Gastrocnemius medialis (tissue), 4 donors: ENCODE measurements at places on chromosomes 16 and 17. TPM values are rescaled to one million over a fixed set of nuclear protein-coding genes. Genes with fewer than 3 reads are reported as not detected.
A peak's percentile ranks its signal among the peaks of the same experiment; 100 is the strongest.

Gene ACSM5
- 30.5 TPM for total RNA-seq

Gene ZNF750
- total RNA-seq: 2.5 TPM

Gene SLC47A2
- total RNA-seq: not detected

Gene ARL5C
- 0.22 TPM for total RNA-seq

DNA sequence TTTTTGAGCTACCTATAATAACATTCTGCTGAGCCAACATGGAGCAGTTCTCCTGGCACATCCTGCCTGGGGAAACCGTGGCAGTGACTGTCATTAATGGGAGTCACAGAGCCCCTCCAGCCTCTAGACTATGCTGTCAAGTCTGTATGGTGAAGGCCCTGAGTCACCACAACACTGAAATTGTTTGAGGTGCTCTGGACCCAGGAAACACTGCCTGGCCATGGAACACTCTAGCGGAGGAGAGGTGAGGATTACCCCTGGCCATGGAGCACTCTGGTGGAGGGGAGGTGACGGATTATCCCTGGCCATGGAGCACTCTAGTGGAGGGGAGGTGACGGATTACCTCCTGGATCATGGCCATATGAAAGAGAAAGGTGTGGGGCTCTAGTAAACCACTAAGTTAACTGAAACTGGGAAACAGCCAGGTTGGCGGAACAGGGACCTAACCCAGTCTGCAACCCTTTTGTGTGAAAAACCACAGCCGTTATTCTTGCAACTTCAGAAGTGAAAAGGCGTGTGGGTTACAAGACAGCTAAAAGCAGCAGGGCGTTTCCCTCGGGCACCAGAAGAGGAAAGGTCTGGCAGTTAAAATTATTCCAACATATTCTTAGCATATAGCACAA is 156.7 kb downstream of the KCNJ12 start:
- DNase-seq: no peak

- DNase-seq: no peak
Observed at GRCh38 chr16:66275775-66276428, 90.6 kb upstream of the CDH5 start.

DNA sequence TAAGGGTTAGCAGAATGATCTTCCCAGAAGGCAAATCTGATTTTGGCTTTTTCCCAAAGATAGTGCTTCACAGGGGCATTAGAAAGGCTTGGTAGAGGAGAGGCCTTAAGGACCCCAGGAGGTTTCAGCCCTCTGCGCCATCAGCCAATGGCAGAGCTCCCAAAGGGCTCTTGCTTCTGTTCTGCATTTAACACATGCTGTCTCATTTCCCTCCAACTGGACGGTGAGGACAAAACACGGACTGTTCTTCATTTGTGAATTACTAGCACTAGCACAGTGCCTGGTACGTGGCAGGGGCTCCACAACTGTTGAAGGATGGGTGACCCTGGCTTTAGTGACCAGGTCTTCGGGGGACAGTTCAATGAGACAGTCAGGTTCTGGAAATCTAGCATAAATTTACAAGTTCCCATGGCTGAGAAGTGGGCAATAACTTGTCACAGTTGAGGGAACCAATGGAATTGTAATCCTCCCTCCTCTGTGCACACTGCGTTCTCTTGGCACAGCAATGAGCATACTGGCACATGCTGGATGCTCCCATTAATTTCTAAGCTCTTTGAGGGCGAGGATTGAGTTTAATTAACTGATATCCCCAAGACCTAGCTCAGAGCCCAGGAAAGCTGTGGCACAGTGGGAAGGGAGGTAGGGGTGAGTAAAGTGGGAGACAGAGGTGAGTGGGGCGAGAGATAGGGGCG is 45.4 kb downstream of the COG7 start:
- no peak for DNase-seq

- DNase-seq: no peak
Observed at GRCh38 chr16:12317121-12317810, 340.7 kb downstream of the SNX29 start.

GRCh38 chr16:31572821-31573220 is 45.1 kb downstream of the AHSP start:
- no peak for DNase-seq

GRCh38 chr16:28898266-28898665 is 20.0 kb downstream of the ATP2A1 start:
- DNase-seq: no peak

GRCh38 chr17:28700830-28701492 is 10.7 kb downstream of the PROCA1 start:
- no peak for DNase-seq

- DNase-seq: no peak
Observed at GRCh38 chr17:29115961-29116803, 64.0 kb downstream of the MYO18A start.

DNA sequence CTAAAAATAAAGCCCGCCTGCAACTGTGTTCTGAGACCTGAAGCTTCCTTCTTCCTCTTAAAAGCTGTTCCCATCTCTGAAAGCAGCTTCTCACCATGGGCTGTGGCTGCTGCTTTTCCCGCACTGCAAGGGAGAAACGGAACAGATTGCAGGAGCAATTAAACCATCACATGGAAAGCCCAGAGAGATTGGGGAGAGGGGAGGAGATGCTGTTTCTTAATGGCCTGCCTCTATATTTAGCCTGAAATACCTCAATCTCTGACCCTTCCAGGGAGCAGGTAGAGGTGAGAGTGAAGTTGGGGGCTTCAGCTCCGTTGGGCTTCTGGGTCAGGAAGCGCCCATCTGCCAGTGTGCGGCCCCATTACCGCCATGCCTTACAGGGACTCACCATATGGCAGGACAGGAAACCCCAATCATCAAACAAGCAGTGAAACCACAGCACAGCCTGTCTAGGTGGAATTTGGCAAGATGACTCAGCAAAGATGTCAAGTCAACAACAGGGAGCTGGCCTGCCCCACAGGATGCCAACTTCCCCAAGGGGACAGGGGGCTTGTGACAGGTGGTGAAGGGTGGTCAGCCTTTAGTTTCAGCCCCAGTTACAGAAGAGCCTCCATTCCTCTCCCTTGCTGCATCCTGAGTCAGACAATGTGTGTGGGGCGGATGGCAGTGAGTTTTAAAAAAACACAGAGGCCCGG is 286.6 kb upstream of the CCL2 start:
- DNase-seq: no peak

GRCh38 chr16:4617880-4618279 is 3.2 kb upstream of the UBALD1 start:
- DNase-seq: no peak

DNA sequence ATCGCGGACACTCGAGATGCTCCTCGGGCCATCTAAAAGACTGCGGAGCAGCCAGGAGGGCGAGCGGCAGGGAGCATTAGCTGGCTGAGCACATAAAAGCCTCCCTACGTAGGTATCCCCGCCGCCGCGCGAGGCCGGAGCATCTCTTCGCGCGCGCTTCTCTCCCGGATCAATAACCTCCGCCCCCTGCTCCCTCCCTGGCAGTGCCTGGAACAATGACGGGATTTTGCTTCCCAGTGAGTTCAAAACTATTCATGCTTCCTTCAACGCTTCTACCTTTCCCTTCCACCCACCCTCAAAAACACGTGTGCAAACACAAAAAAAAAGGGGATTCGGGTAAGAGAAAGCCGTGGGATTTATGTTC is 984 bp downstream of the CENPV start:
- DNase-seq: no peak

- DNase-seq: no peak
Observed at GRCh38 chr17:880443-881269, 98.5 kb downstream of the MRM3 start.

GRCh38 chr16:29675811-29676643 is 3.0 kb upstream of the QPRT start:
- no peak for DNase-seq

DNA sequence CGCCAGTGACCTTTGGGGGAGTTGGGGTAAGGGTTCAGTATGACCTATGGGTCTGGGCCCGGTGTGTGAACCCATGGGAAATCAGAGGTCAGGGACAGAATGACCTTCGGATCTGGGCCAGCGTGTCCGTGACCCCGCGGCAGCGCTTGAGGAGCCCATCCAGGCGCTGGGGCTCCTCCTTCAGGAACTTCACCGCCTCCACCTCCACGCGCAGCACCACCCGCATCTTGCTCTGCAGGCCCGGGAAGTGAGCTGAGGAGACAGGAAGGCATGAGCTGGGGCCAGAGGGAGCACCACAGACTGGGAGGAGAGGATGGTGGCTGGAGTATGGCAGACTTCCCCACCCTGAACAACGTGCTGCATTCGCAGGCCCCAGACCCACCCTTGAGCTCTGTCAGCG is 53.4 kb downstream of the SRCIN1 start:
- no peak for DNase-seq

DNA sequence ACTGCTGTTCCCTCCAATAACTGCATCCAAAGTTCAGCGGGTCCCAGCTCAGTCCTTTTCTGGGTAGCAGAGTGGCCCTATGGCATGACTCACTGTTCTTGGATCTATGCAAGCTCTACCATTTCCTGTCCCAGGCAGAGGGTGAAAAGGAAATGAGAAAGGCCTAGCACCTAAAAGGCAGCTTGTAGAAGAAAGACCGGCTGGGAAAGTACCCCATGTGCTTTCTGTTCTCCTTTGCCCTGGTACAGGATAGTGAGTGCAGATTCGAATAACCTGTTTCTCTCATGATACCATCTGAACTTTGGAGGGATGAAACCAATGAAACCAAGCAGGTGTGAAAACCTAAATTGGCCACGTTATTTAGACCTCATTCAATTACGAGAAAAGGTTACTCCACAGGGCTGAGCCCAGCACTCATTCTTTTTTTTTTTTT is 12.7 kb upstream of the HASPIN start:
- no peak for DNase-seq

- no peak for DNase-seq
Observed at GRCh38 chr16:65746941-65747340, 619.5 kb upstream of the CDH5 start.

DNA sequence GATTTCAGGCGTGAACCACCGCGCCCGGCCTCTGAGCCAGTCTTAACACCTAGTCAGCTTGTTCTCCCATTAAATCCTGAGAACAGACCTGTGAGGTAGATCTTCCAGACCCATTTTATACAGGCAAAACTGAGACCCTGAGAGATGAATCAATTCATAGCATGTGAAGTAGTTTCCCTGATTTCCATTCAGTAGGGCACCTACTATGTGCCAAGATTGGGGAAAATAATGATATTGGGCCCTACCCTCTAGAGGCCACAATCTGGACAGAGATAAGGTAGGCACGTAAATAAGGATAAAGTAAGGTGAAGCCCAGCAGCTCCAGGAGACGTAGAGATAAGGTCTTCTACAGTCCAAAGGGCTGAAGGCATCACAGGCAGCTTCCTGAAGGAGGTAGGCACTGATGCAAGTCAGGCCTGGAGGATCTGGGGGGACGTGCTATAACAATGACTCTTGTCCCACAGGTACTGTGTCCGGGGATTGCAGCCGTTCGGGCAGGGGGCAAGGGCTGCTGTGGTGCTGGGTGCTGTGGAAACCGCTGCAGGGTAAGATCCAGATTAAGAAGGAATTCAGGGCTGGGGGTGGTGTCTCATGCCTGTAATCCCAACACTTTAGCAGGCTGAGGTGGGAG is 5.7 kb downstream of the VMO1 start:
- DNase-seq: no peak

DNA sequence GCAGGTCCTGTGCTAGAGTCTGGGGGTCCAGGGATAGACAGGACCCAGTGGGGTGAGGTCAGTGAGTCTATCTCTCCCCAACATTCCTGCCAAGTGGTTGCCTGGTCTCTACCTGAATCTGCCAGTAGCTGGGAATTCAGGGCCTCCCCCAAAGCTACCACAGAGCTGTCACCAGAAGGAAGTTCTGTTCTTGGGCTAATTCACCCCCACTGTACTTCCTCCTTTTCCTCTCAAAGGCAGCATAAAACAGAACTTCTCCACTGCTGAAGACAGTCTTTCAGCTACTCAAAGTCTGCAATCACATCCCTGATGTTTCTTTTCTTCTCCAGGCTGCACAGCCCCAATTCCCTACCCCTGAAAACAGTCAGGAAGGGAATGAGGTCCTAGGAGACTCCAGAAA is 8.7 kb downstream of the CAMTA2 start:
- no peak for DNase-seq

DNA sequence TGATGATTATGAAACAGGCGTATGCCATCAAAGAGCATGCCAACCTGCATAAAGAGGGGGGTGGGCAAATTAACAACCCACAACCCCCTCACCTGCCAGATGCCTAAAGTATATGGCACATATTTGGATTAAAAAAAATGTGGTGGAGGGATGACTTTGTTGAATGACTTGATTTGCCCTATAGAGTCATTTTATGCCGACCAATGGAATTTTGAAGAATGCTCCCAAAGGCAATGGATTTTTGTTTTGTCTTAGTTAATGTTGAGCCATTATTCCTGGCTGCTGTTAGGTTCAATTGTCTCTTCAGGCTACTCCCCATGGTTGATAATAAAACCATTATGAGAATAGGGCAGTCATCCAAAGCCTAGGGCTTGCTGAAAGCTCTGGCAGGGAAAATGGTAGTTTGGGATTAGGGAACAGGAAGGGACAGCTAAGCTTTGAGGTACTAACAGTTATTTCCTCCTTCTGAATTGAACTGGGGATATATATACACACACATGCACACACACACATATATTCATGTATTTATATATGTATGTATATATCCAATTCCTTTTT is 5.8 kb upstream of the CHCT1 start:
- no peak for DNase-seq

- DNase-seq: peak; percentile 79
Observed at GRCh38 chr17:16933317-16934132, 38.4 kb downstream of the TNFRSF13B start.

- DNase-seq: no peak
Observed at GRCh38 chr17:34146440-34147043, 108.5 kb upstream of the CCL2 start.

DNA sequence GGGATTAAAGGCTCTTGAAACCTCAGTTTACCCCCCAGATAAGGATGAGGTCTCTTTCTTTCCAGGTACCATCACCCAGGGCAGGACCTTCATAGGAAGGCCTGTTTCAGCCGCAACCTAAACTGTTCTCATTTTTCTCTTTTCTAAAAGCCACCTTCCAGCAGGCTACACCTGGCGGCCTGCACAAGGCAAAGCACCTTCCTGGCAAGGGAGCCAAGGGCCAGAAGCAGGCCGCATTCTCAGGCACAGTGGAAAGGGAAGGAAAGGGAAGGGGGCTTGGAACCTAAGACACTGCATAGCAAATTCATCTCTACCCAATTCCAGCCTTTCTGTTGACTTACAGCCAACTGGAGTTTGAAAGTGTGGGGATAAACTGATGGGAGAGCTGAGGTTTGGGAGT is 8.9 kb upstream of the NDEL1 start:
- DNase-seq: no peak

- no peak for DNase-seq
Observed at GRCh38 chr16:11097094-11097786, 152.9 kb downstream of the CLEC16A start.

DNA sequence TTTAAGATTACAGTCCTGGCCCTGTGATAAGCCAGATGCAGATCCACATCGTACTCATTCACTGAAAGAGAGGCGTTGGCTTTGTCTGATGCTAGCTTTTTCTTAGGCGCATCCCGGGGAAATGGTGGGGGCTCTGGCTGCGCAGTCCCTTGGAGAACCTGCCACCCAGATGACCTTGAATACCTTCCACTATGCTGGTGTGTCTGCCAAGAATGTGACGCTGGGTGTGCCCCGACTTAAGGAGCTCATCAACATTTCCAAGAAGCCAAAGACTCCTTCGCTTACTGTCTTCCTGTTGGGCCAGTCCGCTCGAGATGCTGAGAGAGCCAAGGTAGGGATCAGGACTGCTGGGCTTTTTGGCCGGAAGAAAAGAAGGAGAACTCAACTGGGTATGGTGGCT is 24.0 kb downstream of the POLR2A start:
- DNase-seq: no peak
